ENCODE measurements at places on chromosomes 11 and 22. TPM values are rescaled to one million over a fixed set of nuclear protein-coding genes. Genes with fewer than 3 reads are reported as not detected.

DNA sequence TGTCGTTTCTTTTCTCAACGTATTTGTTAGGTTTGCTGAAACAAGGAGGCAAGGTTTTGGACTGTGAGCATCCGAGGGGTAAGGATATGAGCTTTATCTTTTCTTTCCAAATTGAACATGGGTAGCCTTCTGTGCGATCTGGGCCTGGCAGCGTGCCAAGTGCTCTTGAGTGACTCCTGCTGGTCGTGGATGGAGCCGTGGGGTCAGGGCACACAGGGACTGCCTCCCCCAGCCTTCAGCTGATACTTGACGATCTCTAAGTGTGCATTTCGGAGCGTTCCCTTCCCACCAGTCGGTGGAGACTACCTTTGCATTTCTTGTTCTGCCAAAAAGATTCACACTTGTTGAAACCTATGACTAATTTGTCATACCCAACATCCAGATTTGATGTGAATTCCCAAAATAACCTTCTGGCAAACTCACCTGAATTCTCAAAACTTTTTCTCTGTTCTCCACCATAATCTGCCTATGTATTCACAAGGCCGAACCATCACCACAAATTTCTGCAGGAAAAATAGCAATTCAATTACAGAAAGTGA lies 40.1 kb upstream of the CLMP start:
- DNase-seq = peak; percentile 49

CRYBA4 gene
- 0.47 TPM for total RNA-seq

DNA sequence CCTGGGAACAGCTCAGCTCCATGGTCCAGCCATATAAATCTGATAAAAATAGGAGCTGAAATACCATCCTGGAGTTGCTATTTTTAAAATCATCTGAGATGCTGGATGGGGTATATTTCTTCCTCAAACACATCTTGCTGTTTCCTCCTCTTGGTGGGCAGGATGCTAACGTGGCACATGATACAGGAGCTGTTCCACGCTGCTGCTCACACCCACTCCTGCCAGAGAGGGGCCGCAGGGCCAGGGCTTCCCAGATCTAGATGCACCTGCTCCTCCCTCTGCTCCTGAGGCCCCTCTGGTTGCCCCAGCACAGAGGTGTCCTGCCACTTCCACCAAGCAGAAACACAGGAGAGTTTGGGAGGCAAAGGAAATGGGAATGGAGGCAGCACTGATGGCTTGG lies 3.3 kb upstream of the ST3GAL4 start:
- no peak for DNase-seq

DNA sequence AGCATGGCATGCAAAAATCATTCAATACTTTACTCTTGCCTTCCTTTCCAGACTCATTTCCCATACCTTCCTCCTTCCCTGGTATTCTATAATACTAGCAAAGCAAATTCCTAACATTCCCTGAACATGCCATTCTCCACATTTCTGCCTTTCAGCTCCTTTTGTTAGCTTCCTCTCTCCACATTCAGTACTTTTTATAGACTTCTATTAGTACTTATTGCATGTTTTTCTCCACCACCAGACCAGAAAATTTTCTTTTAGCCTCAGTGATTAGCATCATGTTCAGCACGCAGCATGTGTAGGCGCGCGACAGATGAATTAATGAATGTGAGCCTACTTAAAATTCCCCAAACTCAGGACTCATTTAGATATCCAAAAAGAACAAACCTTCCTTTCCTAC lies 935.3 kb downstream of the DLG2 start:
- DNase-seq = no peak

GRCh38 chr22:39233710-39234471 lies 10.9 kb downstream of the PDGFB start:
- DNase-seq = no peak

ARHGEF17 gene
- 2.5 TPM for total RNA-seq

GRCh38 chr22:29660021-29660420 lies 56.6 kb downstream of the NF2 start:
- DNase-seq = no peak
